NCI-H1436 (cell line): ENCODE measurements at places on chromosomes 11 and 22.

GRCh38 chr11:16921668-16922067 is 92.5 kb downstream of the PLEKHA7 start:
- DNase-seq, result no peak

GRCh38 chr22:46935506-46936377 is 173.3 kb downstream of the TBC1D22A start:
- no peak for DNase-seq

- no peak for DNase-seq
Observed at GRCh38 chr11:129418039-129418438, 42.4 kb downstream of the BARX2 start.

DNA sequence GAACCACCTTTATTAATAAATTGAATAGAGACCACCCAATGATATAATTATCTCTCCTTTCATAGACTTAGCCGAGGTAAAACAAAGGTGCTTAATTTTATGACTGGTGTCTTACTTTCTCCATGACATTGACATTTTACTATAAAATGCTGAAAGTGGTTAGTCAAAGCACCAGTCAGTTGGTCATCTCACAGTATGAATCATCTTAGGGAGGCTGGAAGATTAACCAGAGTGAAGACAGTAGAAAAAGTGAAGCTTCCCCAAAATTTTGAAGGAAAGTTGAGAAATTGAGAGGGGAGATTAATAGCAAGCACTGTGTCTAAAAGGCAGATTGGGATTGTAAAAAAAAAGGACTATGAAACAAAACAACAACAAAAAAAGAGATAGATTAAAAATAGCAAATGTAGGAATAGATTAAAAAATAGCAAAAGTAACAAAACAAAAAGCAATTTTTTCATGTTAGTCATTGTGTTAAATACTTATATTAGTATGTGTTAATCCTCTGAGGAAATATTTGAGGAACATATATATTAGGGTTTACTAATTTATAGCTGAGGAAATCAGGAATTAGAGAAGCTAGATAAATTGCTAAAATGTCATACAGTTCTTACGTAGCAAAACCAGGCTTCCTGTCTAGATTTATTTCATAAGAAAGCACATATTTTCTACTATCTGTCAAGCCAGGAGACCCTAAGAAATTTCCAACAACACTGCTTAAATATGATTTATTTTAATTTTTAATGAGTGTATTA is 557.3 kb upstream of the ANO5 start:
- no peak for DNase-seq

DNA sequence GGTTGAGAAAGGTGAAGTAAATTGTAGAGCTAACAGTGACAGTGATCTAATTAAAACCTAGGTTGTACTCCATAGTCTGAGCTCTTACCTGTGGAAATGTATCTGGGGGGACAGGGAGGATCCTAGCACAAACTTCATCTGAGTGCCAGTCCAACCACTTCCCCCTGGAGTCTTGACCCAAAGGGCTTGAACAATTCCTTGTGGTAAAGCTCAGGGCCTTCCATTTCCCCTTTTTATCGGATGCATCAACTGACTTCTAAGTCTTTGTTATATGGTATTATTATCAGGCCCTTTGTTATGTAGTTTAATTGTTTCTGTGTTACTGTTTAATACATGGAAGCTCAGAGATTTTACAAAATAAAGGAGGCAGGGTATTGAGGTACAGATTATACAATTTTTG is 140.2 kb upstream of the SESN3 start:
- no peak for DNase-seq

- no peak for DNase-seq
Observed at GRCh38 chr11:27218421-27219038, 144.5 kb downstream of the CCDC34 start.

- no peak for DNase-seq
Observed at GRCh38 chr11:63443714-63444113, 47.3 kb downstream of the PLAAT5 start.

DNA sequence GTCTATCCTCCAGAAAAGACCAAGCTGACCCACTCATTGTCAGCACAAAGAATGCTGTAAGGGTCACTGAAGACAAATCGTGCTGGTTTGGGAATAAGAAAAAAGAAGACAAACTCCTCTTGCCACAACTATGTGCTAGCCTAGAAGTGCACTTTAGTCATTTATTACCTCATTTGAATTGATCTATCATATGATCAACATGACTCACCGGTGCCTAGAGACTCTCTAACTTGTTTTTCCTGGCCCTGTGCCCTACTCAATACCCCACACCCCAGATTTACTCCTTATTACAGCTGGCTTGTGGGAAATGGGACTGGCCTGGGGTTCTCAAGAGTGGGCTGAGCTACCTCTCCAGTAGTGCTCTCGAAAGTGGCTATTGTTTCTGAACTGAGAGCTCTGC is 35.9 kb upstream of the HORMAD2 start:
- peak; percentile 35 for DNase-seq

GRCh38 chr11:61682093-61682732 is 2.0 kb downstream of the DAGLA start:
- no peak for DNase-seq

DNA sequence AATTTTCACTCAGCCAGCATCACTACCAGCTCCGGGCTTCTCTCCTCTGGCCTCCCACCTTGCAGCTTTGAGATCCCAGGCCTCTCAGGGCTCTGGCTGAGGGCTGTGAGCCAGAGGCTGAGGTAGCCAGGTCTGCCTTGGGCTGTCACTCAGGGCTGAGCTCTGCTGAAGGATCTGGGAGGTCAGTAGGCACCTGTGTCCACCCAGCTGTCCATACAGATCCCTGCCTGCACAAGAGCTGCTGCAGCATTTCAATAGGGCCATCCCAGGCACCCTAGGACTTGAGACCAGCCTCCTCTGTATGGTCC is 12.6 kb downstream of the KCNQ1OT1 start:
- DNase-seq, result no peak

GRCh38 chr22:33354928-33355327 is 296.7 kb upstream of the SYN3 start:
- no peak for DNase-seq

DNA sequence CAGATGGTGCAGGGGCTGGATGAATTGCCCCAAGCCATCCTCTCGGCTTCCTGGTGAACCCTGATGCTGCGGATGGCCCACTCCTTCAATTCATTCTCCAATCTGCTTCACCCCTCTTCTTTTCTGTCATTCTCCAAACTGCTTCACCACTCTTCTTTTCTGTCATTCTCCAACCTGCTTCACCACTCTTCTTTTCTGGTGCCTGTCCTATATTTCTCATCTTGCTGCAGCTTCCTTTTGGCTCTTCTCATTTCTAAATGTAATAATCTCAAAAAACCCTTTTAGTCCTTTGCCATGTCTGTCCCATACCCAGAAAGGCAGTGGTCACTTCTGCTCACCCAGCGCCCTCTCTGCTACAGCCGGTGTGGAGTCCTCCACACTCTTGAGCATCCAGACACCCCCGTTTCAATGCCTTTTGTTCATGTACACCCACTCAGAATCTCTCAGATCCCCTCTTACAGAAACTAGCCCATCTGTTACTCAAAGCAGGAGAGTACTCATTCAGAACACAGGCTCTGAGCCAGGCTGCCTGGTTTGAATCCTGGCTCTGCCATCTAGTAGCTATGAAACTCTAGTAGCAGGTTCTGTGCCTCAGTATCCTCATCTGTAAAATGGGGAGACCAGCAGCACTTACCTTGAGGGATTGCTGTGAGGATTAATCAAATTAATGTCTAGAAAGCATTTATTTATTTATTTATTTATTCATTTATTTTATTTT is 14.9 kb downstream of the SERPIND1 start:
- DNase-seq, result no peak

GRCh38 chr22:17266251-17266971 is 47.2 kb upstream of the ADA2 start:
- peak; percentile 60 for DNase-seq

GRCh38 chr11:34348919-34349318 is 8.9 kb downstream of the ABTB2 start:
- DNase-seq, result no peak

DNA sequence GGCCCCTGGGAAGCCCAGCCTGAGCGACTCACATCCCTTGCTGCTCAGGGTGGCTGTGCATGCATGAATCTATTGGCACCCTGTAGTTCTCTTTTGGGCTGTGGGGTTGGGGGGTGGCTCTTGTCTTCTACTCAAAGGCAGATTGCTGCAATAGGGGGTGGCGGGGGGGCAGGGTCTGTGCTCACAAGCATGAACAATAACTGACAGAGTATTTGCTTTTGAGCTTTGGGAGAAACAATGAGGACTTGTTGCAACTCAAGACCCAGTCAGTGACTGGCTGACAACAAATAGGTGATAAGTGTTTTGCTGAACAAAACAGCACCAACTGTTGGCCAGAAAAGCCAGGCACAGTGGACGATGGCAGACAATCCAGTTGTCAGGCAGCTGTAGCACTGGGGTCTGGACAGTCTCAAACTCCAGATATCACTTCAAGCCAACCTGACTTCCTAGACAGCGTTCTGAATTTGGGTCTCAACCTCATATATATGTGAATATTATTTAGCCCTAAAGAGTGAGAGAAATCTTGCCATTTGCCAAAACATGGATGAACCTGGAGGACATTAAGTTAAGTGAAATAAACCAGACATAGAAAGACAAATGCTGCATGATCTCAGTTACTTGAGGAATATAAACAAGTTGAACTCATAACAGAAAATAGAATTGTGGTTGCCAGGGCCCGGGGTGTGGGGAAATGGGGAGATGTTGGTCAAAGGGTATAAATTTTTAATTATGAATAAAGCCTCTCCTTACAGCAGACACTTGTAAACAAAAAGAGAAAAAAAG is 61.7 kb downstream of the ME3 start:
- DNase-seq, result no peak

DNA sequence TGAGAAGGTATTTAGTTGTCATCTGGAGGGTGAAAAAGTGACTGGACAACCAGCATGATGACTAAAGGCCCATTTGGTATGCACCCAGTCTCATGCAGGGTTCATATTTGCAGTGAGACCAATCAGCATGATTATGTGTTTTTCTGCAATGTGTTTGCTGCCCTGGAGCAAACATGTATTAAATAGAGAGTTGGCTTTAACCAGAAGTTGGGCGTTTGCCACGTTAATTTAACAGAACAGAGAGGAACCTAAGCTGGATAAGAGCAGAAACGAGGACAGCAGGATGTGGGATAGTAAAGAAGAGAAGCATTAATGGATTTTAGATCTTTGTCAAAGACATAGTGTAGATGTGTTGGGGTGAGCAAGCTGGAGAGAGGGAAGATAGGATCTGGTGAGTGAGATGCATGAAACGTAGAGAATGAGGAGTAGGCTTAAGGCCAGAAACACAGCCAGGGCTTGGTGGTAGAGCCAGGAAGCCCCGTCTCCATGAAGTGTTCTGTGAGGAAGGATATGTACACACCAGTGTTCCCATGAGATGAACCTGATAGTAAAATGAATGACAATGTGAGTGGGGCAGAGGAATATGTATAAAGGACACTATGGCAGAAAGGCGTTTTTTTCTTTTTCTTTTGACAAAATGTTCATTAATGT is 164.0 kb upstream of the PDGFD start:
- DNase-seq, result no peak

- no peak for DNase-seq
Observed at GRCh38 chr11:81979448-81979847, 754.2 kb downstream of the FAM181B start.

GRCh38 chr11:1757861-1758610 is 5.7 kb downstream of the CTSD start:
- no peak for DNase-seq

GRCh38 chr11:134995741-134996140 is 583.7 kb upstream of the B3GAT1 start:
- no peak for DNase-seq

- no peak for DNase-seq
Observed at GRCh38 chr11:61477727-61478148, 30.8 kb upstream of the LRRC10B start.

- DNase-seq, result no peak
Observed at GRCh38 chr11:29629286-29629685, 387.5 kb downstream of the KCNA4 start.

DNA sequence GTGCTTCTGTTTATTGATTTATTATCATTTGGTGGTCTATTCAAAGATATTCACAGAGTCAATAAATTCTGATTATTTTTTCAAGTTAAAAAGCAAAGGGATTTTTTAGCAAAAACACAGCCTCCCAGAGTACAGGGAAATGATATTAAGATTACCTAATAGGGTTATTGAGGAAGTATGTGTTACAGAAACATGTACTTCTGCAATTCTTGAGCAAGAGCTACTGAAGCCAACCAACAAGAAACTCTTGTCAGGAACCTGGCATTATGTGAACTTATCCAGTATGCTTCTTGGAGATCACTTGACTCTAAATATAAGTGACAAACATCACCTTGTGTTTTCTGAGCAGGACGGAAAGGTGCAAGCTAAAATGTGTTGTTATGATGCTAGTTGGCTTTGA is 42.0 kb upstream of the CARD18 start:
- no peak for DNase-seq

- no peak for DNase-seq
Observed at GRCh38 chr11:9573775-9574621, 528 bp downstream of the WEE1 start.

GRCh38 chr11:108198833-108199232 is 23.6 kb downstream of the NPAT start:
- DNase-seq, result no peak

DNA sequence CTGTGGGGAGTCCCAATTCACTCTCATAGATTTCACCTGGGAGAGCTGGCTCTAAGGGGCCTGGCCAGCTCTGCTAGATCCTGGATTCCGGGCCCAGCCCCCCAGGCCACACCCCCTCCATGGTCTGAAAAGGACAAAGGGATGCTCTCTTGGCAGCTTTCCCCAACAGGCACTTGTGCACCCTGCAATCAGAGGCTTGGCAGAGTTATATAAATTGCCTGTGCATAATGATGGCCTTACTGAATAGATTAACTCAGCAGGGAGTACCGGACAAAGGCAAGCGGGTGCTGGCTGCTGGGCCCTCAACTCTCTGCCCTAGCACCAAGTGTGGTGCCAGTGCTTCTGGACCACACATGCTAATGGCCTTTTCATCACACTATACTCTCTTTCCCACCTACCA is 461.6 kb downstream of the BUD13 start:
- DNase-seq, result peak; percentile 69

- no peak for DNase-seq
Observed at GRCh38 chr11:78438298-78438975, 20.8 kb upstream of the GAB2 start.

DNA sequence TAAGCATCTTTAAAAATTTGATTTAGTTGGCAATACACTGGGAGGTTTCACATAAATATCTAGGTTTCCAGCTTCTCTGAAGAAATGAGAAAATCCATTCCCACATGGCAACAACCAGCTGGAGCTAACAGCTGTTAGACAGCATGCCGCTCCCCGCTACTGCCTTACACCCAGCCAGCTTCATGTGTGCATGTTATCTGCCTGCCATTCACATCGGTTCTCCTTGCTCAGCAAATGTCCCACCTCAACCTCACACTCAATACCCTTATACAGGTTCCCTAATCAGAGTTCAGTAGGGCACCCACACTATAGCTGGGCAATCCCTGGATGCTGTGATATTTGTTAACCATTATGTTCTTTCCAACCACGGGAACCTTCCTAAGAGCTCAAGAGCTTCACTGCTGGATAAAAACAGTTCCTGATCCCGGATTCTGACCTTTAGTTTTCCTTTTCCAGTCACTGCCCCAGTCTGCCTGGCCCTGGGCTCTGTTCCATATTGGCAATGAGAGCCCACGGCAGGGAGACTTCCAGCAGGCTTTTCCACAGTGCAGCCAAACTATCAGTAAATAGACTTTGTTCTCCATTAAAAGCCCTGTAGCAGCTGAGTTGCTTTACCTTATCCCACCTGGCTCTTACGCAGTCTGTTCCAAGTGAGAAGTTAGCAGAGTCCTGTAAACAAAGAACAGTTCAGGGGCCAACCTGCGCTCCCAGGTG is 8.6 kb downstream of the RPUSD4 start:
- no peak for DNase-seq
